ENCODE measurements at places on chromosomes 1 and 21. TPM values are rescaled to one million over a fixed set of nuclear protein-coding genes. Genes with fewer than 3 reads are reported as not detected.
A peak's percentile ranks its signal among the peaks of the same experiment; 100 is the strongest.

Gene FBXO2
- 1.4 TPM for total RNA-seq

DNA sequence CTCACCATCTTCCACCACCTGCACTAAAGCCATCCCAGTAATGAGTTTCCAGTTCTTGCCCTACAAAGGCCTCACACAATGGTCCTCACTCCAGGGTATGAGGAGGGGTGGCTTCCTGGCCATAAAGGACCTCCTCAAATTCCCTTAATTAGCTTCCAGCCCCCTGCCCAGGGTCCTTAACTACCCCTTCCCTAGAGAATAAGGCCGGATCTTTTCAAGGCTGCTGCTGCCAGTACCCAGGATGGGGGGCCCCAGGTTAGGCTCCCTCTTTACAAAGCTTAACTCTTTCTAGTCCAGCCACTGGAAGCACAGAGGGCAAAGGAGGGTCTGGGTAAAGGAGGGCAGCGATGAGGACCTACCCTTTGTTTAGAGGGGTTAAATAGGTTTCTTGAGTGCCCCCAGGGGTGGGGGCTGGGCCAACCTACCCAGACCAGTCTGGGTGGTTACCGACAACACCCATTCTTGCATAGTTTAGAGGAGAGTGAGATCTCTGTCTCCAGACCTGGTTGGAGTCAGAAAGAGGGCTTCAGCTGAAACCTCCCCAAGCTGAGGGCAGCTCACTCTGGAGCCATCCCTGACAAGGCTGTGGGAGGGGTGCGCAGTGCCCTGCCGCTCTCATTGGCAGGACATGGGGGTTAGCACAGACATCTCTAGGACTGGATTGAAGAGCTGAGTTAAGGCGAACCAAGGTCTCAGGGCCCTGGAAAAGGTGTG, 7.1 kb downstream of the BLACAT1 start:
- H3K36me3 ChIP-seq: no peaks in the 10 kb centered on the region
- H3K4me1 ChIP-seq: peaks cover 10% of the 10 kb centered on the region
- no peak for DNase-seq
- peaks cover 18% of the 10 kb centered on the region for H3K27me3 ChIP-seq

DNA sequence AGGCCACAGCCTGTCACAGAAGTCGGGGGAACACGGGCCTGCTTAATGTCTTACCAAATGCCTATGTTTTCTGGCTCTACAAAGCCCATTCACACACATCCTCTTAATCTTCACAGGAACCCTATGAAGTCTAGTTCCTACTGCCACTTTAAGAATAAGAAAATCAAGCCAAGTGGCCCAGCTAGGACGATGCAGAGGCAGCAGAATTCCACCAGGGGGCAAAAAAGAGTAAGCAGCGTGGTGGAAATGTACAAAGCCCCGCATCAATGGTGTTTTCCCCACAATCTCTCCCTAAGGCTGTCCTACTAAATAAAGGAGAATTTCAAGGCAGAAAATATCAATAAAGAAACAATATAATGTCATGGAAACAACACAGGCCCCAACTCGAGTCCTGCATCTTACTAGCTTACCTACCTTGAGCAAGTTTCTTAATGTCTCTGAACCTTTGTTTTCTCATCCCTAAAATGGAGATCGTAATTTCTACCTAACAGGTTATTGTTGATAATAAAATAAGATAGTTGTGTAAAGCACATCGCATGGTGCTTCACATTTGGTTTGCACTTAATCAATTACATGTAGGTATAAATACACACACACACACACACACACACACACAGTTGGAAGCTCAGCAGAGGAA, 21.4 kb downstream of the SEC16B start:
- H3K4me1 ChIP-seq: no peaks in the 10 kb centered on the region
- no peak for DNase-seq
- no peaks in the 10 kb centered on the region for H3K36me3 ChIP-seq
- H3K27me3 ChIP-seq: no peaks in the 10 kb centered on the region

DNA sequence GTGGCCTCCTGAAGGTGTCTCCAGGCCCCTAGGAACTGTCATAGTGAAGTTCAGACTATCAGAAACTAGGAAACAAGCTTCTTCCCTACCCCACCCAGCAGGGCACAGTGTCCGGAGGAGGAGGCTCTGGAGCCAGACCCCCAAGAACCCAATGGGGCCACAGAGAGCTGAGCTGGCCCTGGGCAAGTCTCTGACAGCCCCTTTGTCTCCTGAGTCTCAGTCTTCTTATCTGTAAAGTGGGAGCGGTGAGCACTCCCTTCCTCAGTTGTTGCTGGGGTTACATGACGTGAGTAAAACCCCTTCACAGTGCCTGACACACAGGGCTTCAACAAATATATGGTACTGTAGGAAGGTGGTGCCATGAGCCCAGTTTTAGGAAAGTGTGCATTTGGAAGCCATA, 675.8 kb downstream of the MATN1 start:
- no peaks in the 10 kb centered on the region for H3K27me3 ChIP-seq
- H3K27ac ChIP-seq: no peak overlapping the region
- no peaks in the 10 kb centered on the region for H3K4me1 ChIP-seq
- DNase-seq: no peak

DNA sequence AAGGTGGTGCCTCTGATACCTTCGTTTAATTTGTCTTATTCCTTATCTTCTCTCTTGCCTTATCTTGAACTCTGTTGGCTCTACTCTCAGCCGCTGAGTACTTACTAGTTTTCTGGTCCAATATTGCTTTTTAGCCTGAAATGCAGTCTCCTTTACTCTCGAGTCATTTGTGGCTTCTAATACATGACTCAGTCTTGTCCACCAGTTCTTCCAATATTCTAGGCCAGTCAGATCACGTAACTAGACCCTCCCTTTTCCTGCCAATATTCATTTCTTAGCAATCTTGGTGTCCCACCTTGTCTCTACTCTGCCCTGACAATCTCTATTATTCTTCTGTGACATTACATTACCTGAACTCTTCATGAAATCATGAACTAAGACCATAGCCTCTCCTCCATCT, 555.8 kb downstream of the DPYD start:
- H3K27ac ChIP-seq: no peak overlapping the region
- H3K27me3 ChIP-seq: no peaks in the 10 kb centered on the region
- H3K36me3 ChIP-seq: no peaks in the 10 kb centered on the region
- no peak for DNase-seq
- H3K4me1 ChIP-seq: no peaks in the 10 kb centered on the region

Gene KISS1
- total RNA-seq: not detected

Gene IQCC
- total RNA-seq: 3.8 TPM

DNA sequence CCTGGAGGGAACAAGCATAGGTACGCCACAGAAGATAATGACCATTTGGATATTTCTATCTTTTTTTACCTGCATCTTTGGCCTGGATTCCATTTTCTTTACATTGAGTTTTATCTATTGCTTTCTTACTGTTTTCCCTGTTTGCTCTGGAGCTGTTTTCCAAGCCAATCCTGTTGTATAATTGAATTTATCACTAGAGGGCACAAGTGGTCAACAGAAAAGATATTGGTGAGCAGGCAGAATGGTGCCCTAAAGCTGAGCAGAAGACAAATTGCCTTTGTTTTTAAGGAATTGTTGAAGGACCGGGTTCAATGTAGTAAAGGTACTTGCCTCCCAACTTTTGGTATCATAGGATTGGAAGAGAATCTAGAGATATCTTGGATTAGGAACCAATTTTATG, 152.8 kb downstream of the PPP1R12B start:
- no peaks in the 10 kb centered on the region for H3K4me1 ChIP-seq
- H3K27ac ChIP-seq: no peak overlapping the region
- peaks cover 6% of the 10 kb centered on the region for H3K36me3 ChIP-seq
- no peaks in the 10 kb centered on the region for H3K27me3 ChIP-seq
- H3K4me3 ChIP-seq: no peak overlapping the region

DNA sequence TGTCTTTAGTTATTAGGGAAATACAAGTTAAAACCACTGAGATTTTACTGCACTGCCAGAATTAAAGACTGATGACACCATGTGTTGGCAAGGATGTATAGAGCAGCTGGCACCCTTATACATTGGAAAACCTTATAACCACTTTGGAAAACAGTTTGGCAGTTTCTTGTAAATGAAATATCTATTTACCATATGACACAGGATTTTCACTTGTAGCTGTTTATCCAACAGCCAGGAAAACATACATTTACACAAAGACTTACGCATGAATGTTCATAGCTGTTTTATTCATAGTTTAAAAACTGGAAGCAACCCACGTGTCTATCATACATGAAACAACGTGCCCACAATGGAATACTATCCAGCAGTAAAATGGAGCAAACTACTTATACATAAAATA, 45.3 kb downstream of the PRRC2C start:
- no peak overlapping the region for H3K4me3 ChIP-seq
- DNase-seq: no peak
- H3K4me1 ChIP-seq: no peaks in the 10 kb centered on the region

DNA sequence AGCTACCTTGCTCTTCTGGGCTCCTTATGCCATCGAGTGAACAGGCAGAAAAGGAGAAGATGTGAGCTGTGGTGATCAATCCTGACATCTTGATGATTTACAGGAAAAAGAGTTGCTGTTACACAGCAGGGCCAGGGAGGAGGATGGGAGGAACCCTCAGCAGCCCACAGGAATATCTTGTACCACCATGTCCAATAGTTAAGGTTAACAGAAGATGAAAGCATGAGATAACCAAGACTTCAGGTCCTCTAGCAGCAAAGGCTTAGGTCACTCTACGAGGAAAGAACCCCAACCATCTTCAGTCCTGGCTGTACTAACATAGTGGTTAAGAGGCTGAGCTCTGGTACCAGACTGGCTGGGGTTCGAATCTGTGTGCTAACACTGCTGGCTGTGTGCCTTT, 12.1 kb upstream of the SELENBP1 start:
- H3K27me3 ChIP-seq: no peaks in the 10 kb centered on the region
- no peaks in the 10 kb centered on the region for H3K4me1 ChIP-seq
- no peak overlapping the region for H3K27ac ChIP-seq
- DNase-seq: no peak
- no peak overlapping the region for H3K4me3 ChIP-seq

Gene CD1E
- not detected for total RNA-seq

GRCh38 chr1:168709405-168710363, 19.3 kb downstream of the DPT start:
- H3K4me3 ChIP-seq: no peak overlapping the region
- H3K4me1 ChIP-seq: no peaks in the 10 kb centered on the region
- peaks cover 3% of the 10 kb centered on the region for H3K27me3 ChIP-seq
- no peak for DNase-seq
- no peak overlapping the region for H3K27ac ChIP-seq
- H3K36me3 ChIP-seq: no peaks in the 10 kb centered on the region

DNA sequence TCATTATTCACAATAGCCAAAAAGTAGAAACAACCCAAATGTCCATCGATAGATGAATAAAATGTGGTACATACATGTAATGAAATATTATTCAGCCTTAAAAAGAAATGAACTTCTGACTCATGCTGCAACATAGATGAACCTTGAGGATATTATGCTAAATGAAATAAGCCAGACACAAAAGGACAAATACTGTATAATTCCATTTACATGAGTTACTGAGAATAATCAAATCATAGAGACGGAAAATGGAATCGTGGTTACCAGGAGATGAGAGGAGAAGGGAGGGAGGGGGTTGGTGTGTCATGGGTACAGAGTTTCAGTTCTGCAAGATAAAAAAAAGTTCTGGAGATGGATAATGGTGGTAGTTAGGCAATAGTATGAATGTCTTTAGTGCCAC, 184.1 kb downstream of the PSMG1 start:
- peaks cover 18% of the 10 kb centered on the region for H3K4me1 ChIP-seq
- no peak for DNase-seq
- H3K27ac ChIP-seq: no peak overlapping the region
- peaks cover 25% of the 10 kb centered on the region for H3K27me3 ChIP-seq
- no peaks in the 10 kb centered on the region for H3K36me3 ChIP-seq
- H3K4me3 ChIP-seq: no peak overlapping the region

- peak overlapping the region; percentile 12 for H3K4me3 ChIP-seq
- peak; percentile 78 for DNase-seq
- H3K4me1 ChIP-seq: peaks cover 29% of the 10 kb centered on the region
- H3K27me3 ChIP-seq: no peaks in the 10 kb centered on the region
- H3K36me3 ChIP-seq: no peaks in the 10 kb centered on the region
These were observed 44.9 kb downstream of the ACOT7 start for GRCh38 chr1:6348511-6349191.

GRCh38 chr1:226691247-226691646, 47.8 kb downstream of the ITPKB start:
- peaks cover 46% of the 10 kb centered on the region for H3K36me3 ChIP-seq
- H3K4me3 ChIP-seq: no peak overlapping the region
- DNase-seq: peak; percentile 47
- peaks cover 70% of the 10 kb centered on the region for H3K4me1 ChIP-seq
- H3K27me3 ChIP-seq: no peaks in the 10 kb centered on the region
- H3K27ac ChIP-seq: peak overlapping the region; percentile 78

DNA sequence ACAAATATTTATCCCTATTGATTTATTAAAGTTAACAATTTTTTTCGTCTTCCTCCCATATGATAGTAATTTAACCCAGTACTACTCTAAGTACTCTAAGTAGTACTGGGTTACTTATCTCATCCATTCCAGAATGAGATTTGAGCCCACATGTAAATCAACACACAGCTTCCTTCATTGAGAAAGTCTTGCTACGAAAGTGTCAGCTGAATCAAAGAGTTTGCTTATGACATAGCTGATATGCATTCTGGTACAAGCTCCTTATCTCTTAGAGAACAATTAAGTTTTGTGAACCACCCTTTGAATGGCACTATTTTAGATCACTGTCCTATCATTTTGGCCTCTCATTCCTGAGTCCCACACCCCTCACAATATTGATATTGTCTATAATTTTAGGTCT, 2.4 kb upstream of the SLC44A3 start:
- H3K27me3 ChIP-seq: peaks cover 49% of the 10 kb centered on the region
- H3K4me1 ChIP-seq: peaks cover 3% of the 10 kb centered on the region
- H3K4me3 ChIP-seq: no peak overlapping the region
- DNase-seq: no peak
- no peaks in the 10 kb centered on the region for H3K36me3 ChIP-seq

Gene FOXD3
- total RNA-seq: not detected

DNA sequence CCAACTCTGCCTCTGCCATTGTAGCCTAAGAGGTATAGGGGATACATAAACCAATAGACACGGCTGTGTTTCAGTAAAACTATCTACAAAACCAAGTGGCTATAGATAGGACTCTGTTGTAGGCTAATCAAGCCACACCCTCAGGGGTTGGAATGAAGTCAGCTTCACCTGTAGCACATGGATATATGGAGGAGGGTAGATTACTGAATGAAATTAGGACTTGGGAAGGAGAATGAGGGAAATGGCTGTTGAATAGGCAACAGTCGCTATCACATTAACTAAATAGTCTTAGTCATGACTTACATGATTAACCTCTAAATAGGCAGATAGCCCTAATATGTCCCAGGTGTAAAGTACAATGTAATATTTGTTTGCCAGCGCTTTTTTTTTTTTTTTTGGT, 49.7 kb downstream of the DESI2 start:
- H3K4me3 ChIP-seq: no peak overlapping the region
- no peaks in the 10 kb centered on the region for H3K4me1 ChIP-seq
- H3K27ac ChIP-seq: no peak overlapping the region

Gene CLCN6
- total RNA-seq: 19.5 TPM

Gene NPHS2
- not detected for total RNA-seq

- H3K4me1 ChIP-seq: peaks cover 4% of the 10 kb centered on the region
- no peak overlapping the region for H3K4me3 ChIP-seq
- H3K36me3 ChIP-seq: no peaks in the 10 kb centered on the region
- peaks cover 25% of the 10 kb centered on the region for H3K27me3 ChIP-seq
These were observed 17.4 kb downstream of the KCNA10 start for GRCh38 chr1:110501488-110502132.

GRCh38 chr21:39221282-39221996, 38.2 kb upstream of the PSMG1 start:
- peaks cover 11% of the 10 kb centered on the region for H3K4me1 ChIP-seq
- H3K4me3 ChIP-seq: no peak overlapping the region
- no peaks in the 10 kb centered on the region for H3K27me3 ChIP-seq
- no peak for DNase-seq
- H3K27ac ChIP-seq: no peak overlapping the region

GRCh38 chr1:190685676-190686075, 208.0 kb upstream of the BRINP3 start:
- no peak for DNase-seq
- H3K4me3 ChIP-seq: no peak overlapping the region
- no peaks in the 10 kb centered on the region for H3K4me1 ChIP-seq
- no peaks in the 10 kb centered on the region for H3K36me3 ChIP-seq
- no peak overlapping the region for H3K27ac ChIP-seq
